ENCODE measurements at places on chromosomes 12 and 14. TPM values are rescaled to one million over a fixed set of nuclear protein-coding genes. Genes with fewer than 3 reads are reported as not detected.

Gene AKAP6
- total RNA-seq: 0.54 TPM

Gene AKAP5
- 0.56 TPM for total RNA-seq

Gene DHRS4L2
- total RNA-seq: 66.1 TPM

Gene PEBP1
- 138 TPM for total RNA-seq

Gene GLT8D2
- not detected for total RNA-seq

DNA sequence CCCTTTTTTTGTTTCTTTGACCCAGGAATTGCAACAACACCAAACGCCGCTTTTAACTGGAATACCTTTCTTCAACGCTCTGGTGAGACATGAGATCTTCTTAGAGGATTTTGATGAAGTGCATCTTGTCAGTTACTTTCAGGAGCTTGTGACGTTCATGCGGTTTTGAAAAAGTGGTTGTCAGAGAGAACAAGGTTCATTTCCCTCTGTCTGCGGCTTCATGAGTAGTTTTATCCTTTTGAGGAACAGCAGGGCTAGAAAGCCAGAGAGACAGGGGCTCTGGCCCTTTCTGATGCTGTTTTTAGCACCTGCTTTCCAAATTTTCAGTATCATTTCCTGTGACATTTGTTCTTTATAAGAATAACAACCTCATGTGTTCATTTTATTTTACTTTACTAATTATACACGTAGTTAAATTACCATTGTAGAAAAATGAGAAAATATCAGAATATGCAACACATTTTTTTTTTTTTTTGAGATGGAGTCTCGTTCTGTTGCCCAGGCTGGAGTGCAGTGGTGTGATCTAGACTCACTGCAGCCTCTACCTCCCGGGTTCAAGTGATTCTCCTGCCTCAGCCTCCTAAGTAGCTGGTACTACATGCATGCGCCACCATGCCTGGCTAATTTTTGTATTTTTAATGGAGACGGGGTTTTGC, 61.8 kb downstream of the GLT1D1 start:
- DNase-seq: no peak

DNA sequence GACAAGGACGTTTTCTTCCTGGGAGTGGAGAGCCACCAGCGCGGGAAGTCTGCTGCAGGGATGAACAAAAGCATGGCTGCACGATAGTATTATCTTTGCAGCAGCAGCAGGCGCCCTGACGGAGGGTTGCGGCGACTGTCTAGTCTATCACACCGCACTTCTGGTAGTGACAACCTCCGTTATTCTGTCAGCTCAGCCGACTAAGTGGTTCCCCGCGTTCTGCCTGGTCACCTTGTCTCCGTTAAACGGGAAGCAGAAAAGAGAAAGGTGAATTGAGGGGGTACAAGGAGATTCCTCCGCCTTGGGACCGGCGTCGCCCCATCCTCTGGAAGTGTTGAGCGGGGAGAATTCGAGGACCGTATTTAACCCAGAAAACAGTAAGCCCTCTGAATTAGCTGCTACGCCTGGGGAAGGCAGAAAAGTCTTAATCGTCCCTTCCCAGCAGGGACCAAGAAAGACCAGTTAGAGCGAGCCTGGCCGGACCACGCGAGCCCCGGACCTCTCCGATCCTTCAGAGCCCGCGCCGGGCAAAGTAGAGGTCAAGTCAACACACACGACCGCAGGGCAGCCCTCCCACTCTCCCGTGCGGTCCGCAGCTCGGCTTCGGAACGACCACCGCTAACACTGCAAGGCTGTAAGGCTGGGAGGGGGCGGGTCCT, 536 bp upstream of the DAAM1 start:
- peak; percentile 74 for DNase-seq

- peak; percentile 82 for DNase-seq
These were observed 89.0 kb downstream of the SCARB1 start for GRCh38 chr12:124774462-124775167.

GRCh38 chr14:86296173-86296572, 766.2 kb downstream of the FLRT2 start:
- no peak for DNase-seq

DNA sequence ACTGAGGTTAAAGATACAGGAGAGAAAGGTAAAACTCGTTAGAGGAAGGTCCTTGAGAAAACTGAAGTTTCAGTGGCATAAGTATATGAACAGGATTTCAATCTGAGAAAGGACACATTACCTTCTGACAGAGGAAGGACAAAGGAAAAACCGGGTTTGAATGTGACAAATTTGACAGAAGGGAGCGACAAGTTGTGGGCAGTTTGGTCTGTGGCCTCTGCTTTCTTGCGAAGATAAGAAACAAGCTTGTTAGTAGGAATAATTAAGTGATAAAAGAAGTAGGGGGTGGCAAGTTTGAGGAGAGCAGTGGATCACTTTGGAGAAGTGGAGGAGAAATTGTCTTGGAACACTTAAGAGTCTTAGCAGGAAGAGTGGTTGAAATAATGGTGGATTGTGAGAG, 5.1 kb downstream of the MON2 start:
- no peak for DNase-seq

DNA sequence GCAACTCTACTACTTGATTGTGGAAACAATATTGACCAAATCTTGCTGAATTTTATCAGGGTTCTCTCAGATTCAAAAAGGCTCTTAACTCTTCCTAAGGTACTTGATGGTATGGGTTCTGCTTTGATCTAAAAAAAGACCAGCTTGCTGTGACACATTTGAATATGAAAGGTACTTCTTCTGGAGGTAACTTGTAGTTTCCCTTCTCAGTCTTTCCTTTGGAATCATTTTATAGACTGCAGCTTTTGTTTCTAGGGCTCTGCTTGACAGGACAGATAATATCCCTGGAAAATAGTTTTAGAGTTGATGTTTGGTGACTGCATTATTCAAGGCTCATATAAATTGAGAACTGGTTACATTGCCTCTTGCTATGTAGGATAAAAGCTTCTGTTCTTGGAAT, 251.9 kb downstream of the FUT8 start:
- DNase-seq: no peak

DNA sequence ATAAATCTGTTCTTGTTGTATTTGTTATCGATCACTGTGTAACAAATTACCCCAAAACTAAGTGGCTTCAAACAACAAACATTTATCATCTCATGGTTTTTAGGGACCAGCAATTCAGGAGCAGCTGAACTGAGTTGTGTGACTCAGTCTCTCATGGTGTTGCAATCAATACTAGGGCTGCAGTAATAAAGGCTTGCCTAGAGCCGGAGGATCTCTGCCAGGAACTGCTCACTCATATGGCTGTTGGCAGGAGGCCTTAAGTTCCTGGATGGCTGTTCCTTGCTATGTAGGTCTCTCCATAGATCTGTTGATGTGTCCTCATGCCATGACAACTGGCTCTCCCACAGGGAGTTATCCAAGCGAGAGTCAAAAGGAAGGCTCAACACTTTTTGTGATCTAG, 3.8 kb upstream of the PSMC6 start:
- no peak for DNase-seq

DNA sequence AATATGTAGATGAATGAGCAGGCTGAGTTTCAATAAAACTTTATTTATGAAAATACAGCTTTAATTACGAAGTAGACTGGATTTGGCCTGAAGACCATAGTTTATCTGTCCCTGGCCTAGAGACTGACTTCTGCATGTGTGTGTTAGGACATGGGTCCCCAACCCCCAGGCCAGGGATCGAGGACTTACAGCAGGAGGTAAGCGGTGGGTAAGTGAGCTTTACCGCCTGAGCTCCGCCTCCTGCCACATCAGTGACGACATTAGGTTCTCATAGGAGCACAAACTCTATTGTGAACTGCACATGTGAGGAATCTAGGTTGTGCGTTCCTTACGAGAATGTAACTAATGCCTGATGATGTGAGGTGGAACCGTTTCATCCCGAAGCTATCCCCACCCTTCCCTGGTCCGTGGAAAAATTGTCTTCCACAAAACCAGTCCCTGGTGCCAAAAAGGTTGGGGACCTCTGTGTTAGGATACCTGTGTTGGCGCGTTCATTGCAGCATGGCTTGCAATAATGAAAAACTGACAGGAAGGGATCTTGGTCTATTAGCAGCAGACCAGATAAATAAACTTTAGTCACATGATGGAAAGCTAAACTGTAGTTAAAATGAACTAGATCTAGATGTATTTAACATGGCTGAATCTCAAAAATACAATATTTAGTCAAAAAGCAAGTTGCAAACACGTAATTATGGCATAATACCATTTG, 4.1 kb downstream of the GLRX5 start:
- no peak for DNase-seq

- no peak for DNase-seq
These were observed 11.4 kb upstream of the SRP54 start for GRCh38 chr14:34971381-34971780.

DNA sequence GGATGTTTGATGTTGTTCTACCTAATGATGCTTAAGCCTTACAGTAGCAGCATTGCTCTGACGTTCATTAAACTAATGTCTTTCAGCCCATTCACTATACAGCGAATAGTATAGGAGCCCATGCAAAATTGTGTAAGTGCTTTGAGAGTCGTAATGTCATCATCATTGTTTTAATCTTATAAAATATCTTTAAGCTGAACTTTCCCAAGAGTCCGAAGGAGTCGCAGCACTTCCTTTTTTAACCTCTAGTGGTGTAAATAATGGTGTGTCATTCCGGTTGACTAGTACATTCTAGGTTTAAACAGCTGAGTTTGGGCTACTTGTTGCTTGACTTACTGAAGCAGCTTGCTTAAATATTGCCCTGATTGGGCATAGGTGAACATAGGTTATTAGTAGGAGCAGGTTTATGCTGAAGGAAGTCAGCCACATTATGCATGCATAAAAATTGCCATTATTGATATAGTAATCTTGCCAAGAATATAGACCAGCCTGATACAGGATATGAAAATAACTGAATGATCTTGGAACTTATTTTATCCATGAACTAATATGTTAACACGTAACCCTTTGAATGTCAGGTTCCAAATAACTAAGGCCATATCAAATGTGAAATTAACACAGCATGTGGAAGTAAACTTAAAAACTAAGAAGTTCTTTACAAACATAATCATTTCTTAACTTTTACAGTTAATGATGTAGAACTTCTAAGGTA, 2.6 kb downstream of the WNK1 start:
- peak; percentile 73 for DNase-seq

GRCh38 chr12:5723711-5724252, 221.3 kb downstream of the ANO2 start:
- no peak for DNase-seq

GRCh38 chr14:53793790-53794505, 162.7 kb downstream of the BMP4 start:
- no peak for DNase-seq

DNA sequence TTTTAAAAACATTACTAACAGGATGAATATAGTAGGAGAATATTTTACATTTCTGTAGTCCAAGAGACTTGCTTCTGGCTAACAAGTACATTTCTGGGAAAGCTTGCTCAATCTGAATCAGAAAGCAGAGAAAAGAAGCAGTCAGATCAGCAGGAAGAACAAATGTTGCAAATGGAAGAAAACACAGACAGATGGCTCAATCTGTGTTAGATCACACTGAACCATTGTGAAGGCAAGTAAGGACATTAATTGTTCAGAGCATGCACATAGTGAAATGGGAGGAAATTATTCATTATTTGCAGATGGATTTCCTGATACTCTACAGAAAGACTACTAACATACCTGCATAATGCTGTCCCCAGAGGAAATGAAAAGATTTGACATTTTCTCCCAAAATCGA, 65.2 kb upstream of the CNOT2 start:
- no peak for DNase-seq

- no peak for DNase-seq
These were observed 83.9 kb upstream of the OSBPL8 start for GRCh38 chr12:76643438-76643837.

GRCh38 chr12:85441741-85442140, 161.7 kb downstream of the ALX1 start:
- no peak for DNase-seq

GRCh38 chr14:95419569-95419968, 96.9 kb downstream of the SYNE3 start:
- no peak for DNase-seq

DNA sequence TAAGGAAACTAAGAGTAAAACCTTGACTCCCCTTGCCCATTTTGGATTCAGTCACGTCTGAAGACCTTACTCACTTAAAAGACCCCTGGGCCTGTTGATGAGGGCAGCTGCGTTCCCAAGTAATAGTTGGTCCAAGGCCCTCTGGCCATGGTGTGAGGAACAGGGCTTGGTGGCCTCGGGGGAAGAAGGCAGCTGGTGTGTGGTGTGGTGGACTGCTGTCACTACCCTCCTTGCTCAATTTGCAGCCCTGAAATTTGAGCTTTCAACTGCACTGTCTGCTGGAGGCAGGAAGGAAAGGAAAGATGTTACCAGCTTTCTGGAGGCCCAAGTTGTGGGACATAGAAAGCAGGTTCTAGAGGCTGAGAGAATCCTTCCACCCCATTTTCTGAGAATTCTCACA, 128.2 kb downstream of the SLC38A6 start:
- DNase-seq: peak; percentile 74

DNA sequence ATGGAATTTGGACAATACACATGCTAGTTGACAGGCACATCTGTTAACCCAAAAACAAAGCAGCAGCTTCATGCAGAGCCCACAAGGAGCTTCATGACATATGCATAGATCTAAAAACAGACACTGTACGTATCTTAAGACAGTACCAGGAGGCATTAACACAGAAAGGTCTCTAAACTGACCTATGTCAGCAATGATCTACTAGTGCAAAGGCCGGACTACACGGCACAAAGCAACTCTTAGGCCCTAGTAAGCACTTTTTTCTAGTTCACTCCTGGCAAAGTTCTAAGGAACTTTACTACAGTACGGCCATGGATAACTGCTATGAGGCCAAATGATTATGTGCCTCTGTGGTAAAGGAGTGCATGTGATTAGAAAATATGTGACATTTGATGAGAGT, 8.4 kb upstream of the KANSL2 start:
- no peak for DNase-seq

- no peak for DNase-seq
These were observed at the start of gene LTBR for GRCh38 chr12:6383572-6384498. LTBR (plus strand) TSS chr12:6384162; CDS start chr12:6384359, 197 bp downstream.

GRCh38 chr12:1591034-1591433, 3.3 kb downstream of the FBXL14 start:
- DNase-seq: no peak
